ENCODE measurements at places on chromosomes 1 and 21.

DNA sequence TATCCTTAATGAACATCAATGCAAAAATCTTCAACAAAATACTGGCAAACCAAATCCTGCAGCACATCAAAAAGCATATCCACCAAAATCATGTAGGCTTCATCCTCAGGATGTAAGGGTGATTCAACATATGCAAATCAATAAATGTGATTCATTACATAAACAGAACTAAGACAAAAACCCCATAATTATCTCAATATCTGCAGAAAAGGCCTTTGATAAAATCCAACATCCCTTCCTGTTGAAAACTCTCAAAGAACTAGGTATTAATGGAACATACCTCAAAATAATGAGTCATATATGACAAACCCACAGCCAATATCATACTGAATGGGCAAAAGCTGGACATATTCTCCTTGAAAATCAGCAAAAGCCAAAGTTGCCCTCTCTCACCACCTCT, 54.6 kb upstream of the DEPDC1 start:
- DNase-seq = no peak

DNA sequence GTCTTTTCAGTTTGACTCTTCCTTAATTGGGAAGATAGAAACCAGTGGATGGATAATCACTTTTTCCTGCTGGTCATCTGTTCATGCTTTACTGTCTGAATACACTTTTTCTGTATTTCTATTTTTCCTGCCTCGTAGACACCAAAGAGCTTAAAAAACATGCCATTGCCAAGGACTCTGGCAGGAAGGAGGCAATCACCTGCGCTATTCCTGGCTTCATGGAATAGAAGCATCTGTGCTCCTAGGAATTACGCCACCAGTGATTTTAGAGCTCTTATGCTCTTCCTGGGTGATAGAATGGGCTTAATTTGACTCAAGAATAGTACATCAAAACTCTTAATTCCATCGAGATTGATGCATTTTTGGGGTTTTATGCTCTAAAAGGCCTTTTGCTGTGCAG, 15.7 kb downstream of the OR2B11 start:
- DNase-seq = no peak

GRCh38 chr1:214452152-214452784, 99.1 kb downstream of the PTPN14 start:
- DNase-seq = no peak

DNA sequence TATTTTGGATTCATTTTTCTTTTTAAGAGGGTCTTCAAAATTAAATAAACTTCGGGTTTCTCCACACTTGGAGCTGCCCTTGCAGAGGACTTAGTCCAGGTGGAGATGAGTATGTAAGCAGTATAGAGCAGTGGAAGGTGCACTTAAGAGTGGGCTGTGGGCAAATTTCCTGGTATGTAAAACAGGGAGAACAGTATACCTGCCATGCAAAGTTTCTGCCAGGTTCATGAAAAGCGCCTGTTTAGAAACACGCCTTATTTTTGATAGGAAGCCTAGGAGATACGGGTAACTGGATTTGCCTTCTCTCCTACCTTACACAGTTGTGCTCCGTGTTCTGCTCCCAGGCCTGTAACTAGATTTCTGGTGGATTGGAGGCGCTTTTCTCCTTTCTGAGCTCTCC, 1.2 kb downstream of the KDM4A start:
- no peak for DNase-seq

DNA sequence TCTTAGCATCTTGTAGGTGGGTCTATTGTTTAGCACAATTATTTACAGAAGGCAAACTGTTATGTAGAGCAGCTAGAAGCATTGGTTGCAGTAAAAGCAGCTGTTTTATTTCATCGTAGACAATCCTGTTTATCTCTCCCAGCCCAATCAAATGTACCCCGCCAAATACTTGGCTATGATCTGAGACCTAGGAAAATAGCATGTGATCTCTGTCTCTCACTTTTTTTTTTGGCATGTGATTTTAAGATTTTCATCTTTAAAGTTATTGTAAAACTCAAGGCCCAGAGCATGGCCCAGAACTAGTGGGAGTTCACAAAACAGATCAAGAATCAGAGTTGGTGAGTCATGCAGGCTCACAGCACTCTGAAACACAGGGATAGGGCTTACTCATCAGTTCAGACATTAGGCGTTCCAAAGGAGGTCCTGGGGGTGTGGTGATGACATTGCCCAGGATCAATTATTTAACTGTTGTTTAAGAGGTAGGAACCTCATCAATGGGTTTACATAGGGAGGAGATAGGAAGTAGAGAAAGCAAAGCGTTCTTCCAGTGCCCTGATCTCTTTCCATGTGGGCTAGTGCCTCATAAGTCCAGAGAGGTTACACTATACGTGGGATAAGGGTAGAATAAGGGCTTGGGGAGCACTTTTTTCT, 40.2 kb downstream of the TBX19 start:
- no peak for DNase-seq

DNA sequence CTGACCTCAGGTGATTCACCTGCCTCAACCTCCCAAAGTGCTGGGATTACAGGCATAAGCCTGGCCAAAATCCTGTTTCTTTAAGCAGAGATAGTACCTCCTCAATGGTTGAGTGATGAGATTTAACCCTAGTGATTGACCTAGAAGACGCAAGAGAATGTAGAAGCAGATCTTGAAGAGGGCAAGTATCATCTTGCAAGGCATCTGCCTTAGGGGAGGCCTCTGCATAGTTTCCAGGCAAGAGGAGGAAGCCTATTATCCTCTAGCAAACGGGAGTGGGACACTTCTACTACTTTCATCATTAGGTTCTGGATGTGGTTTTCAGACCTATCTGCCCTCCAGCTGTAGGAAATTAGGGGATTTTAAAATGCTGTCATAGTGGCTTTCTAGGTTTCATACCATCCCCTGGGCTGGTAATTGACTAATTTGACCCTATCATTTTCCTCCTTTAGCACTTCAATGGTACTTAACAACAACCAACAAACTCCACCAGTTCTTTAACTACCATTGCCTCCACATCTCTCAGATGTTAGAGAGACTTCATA, 10.0 kb upstream of the TRIM62 start:
- no peak for DNase-seq

DNA sequence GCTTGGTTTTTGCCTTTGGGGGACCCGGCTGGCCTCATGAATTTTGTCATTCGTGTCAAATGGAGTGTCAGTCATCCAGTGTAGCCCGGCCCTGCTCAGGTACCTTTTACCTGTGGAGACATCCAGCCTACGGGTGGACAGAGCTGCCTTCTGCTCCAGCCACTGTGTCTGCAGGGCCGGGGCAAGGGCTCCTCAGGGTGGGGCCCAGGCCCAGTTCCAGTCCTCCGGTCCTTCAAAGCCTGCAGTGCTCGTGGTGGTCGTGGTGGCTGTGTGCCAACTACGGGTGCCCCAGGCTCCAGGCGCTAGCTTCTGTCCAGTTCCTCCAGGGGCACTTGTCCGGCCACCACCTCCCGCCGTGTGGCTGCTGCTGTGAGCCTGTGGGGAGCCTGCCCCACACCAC, 54.8 kb downstream of the TRIM11 start:
- no peak for DNase-seq

DNA sequence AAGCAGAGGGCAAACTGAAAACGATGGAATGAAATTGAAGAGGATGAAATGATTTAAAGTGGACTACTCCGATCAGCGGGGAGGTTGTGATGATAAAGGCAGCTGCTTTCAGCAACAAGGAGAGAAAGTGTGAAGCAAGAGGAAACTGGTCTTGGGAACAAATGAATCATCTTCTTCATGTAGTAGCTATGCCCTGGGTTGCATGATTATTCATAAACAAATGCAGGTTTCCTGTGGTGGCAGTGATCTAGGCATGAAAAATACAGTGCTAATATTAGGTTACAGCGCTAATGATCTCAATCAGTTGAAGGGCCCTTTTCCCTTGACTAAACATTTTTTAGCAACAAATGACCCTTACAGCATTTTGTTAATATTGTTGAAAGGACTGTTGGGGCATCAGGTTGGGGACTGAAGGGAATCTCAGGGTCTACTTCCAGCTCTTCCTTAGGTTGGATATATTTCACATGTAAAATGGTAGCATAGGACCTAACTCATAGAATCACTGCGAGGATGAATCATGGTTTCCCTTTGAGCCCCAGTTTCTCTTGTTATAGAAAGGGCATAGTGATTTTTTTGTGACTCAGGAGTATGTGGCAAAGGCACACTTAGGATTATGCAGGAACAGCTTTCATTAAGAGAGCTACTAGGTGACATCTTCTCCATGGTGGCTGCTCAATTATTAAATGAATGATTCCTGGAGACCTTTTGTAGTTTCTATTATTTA, 1.9 kb upstream of the ZFYVE9 start:
- no peak for DNase-seq

DNA sequence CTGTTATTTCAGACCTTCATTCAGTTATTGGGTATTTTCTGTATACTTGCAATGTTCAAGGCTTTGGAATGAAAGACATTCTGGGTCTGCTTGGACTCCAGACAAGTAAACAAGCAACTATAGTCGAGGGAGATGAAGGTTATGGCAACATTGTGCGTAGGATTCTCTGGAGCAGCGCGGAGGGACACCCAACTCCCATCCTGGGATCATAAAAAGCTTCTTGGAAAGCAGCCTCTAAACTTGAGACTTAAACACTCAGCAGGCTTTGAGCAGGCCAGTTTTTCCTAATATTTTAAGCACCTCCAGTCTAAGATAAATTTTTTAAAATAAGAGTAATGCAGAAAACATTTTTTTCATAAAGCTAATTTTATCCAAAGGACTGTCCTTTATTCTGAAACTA, 7.6 kb upstream of the LYST start:
- DNase-seq = no peak

GRCh38 chr1:247357781-247358211, 26.1 kb upstream of the ZNF496 start:
- no peak for DNase-seq

- no peak for DNase-seq
These were observed 151.6 kb downstream of the KCTD3 start for GRCh38 chr1:215718575-215719287.

DNA sequence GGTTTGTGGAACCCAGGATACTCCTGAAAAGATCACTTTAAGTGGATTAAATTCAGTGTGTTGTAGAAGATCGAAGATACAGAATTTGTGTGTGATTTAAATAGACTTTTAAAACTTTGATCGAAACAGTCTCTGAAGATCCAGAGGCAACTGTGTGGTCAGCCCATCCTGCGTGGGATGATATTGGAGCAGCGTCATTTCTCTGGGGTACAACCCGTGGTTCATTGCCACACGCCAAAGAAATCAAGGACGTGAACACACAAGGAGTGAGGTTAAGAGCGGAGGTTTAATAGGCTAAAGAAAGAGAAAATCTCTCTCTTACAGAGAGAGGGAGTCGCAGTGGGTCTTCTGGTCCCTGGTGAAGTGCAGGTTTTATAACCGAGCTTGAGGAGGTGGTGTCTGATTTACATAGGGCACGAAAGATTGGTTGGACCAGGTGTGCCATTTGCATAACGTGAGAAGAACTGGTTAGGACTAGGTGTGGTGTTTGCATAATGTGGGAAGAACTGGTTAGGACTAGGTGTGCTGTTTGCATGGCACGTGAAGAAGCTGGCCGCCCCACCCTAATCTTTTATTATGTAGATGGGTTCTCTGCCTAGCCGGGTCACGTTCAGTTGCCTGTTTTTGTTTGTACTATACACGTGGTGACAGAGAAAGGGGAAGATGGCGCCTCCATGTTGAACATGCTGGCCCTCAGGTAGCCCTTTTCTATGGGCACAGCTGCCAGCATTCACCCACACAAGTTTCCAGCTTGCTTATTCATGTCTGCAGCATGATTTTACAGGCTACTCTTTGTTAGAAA, 82.3 kb downstream of the ADSS2 start:
- no peak for DNase-seq

GRCh38 chr1:46606255-46606965, 2.3 kb upstream of the MKNK1 start:
- no peak for DNase-seq

GRCh38 chr1:67601955-67602354, 83.0 kb upstream of the GADD45A start:
- no peak for DNase-seq

GRCh38 chr1:18398791-18399530, 81.8 kb upstream of the KLHDC7A start:
- no peak for DNase-seq

GRCh38 chr1:203789966-203790365, 5.5 kb upstream of the ZBED6 start:
- DNase-seq = no peak
